CD8-positive, alpha-beta T cell (primary cell): ENCODE measurements at places on chromosomes 7 and 10. TPM values are rescaled to one million over a fixed set of nuclear protein-coding genes. Genes with fewer than 3 reads are reported as not detected.

DNA sequence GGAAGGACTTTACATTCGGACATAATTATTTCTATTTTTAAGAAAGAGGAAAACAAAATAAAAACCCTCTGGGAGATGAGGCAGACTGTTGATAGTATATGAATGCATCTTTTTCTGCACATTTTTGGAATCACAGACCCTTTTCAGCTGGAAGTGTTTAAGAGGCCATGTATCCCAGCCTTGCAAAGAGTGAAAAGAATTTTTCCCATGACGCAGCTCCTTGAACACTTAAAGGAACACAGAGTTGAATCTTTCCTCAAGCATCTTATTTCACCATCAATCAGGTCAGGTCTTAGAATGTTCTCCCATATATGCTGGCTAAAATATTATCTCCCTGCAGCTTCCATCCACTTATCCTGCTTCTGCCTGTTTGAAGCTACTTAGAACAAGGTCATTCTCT lies 45.9 kb upstream of the PAPSS2 start:
- no peak for DNase-seq

DNA sequence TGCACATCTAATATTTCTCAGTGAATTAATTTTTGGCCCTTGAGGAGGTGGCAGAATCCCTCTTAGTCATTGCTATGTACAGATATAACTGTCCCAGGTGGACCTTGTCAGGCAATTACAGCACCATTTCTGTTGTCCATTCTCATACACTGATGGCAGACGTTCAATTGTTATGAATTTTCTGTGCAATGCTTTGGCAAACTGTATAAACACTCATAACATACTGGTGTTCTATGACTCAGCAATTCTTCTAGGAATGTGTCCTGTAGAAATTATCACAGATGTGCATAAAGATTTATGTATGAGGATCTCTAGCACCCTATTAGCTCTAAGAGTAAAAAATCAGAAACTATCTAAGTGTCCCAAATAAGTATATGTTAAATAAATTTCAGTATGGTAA lies 80.8 kb downstream of the DNAJB9 start:
- DNase-seq = no peak

DNA sequence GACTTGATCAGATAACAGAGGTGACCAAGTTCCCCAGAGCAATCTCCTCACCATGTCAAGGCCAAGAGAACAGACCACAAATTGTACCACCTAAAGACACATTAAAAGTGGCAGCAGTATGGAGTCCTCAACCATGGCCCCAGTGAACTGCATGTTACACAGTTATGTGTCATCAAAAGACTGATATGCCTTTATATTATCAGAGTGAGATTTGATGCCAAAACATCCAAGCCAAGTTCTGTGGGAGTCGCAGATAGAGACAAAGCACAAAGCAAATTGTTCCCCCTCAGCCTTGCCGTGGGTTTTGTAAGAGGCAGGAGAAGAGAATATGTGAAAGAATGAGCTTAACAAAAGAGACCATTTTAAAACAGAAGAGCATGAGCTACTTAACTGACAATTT lies 39.2 kb upstream of the TES start:
- no peak for DNase-seq

GRCh38 chr7:141014125-141014523 lies 628 bp downstream of the MRPS33 start:
- no peak for DNase-seq

The GBX1 gene
- total RNA-seq = not detected
